ENCODE measurements at places on chromosomes 16 and 17.
A peak's percentile ranks its signal among the peaks of the same experiment; 100 is the strongest.

DNA sequence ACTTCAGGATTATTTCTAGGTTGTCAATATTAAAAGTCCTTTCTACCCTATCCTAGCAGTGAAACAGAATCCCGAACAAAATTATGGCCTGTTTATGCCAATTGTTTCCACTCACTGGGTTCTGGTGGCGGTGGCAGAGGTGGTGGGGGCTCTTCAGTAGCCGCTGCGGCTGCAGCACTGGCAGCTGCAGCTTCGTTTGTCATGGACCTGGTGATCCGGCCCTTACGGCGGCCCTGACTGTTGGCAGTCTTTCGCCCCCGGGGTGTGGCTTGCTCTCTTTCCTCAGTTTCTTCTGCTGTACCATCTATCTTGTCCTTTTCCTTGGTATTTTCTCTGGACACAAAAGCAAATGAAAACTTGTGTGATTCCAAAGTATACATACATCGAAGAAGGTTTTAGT is 94.4 kb downstream of the NCOR1 start:
- no peak for DNase-seq

DNA sequence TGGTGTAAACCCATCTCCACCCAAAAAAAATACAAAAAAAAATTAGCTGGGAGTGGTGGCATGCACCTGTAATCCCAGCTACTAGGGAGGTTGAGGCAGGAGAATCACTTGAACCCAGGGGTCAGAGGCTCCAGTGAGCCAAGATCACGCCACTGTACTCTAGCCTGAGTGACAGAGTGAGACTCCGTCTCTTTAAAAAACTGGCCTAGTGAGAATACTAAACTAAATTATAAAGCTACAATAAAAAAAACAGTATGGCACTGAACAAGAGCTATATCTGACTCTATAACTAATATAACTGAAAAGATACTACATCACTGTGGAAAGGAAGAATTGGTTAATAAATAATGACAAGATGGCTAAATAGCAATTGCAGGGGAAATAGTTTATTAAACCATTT is 6.4 kb downstream of the SMURF2 start:
- no peak for DNase-seq

DNA sequence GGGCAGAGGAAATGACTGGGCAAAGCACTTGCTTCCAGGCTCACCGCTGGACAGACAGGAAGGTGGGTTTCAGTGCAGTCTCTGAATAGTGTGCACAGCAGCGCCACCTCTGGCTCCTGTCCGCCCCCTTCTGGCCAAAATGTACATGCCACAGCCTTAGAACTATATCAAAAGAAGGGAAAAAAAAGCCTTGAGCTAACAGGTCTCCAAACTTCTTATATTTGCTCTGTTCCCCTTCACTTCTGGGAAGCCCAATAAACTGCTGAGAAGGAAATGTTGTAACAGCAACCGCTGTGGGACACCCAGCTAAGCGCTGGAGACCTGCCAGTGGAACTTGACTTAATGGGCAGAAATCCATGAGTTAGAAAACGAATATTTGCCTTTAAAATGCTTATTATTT is 17.5 kb downstream of the COG7 start:
- peak; percentile 25 for DNase-seq

DNA sequence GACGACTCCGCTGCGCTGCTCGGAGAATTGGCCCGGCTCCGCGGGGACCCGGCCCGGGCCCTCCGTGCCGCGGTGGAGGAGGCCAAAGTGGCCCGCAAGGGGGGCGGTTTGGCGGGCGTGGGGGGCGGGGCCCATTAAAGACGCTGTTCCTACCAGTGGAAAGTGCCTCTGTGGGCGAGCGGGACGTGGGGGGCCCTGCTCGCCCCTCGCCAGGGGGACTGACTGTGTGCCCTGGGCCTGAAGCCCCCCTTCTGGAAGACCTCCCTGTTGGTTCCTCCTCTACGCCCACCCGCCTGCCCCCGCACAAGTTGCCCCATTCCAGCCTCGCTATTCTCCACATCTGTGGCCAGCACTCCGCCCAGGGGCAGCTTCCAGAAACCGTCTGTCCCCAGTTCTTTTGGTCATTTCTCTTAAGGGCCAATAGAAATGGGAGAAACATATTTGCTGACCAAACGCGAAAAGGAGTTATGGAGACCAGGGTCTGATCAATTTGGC is 1.9 kb upstream of the FGF11 start:
- DNase-seq: no peak

DNA sequence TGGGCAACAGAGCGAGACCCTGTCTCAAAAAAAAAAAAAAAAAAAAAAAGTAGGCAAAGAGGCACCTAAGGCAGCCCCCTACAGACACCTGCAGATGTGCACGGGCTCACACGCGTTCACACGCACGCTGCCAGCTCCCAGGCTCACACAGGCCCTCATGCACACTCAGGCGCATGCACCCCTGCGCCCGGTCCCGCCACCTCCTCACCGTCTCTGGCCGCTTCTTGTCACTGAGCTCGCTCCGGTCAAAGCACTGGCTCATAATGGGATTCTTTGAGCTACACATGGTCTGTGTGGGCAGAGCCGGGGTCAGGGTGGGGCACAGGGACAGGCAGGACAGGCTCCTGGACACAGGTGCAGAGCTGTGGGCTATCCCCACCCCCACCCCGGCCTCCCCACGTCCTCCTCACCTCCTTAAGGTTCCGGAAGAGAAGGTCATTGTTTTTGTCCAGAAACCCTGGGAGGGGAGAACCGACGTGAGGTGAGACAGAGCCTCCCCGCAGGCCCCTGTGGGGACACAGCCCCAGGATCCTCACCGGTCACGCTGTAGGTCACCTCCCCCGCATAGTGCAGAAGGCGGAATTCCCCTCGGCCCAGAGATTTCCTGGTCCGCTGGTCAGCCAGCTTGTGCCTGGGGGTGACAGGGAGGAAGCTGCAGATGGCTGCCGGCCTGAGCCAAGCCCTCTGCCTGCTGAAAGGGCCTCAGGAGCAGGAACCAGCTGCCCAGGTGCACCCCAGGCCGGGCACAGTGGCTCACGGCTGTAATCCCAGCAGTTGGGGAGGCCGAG is 17.9 kb downstream of the MYO1C start:
- no peak for DNase-seq

- no peak for DNase-seq
Observed at GRCh38 chr17:55384643-55385232, 36.9 kb downstream of the MMD start.

- no peak for DNase-seq
Observed at GRCh38 chr16:85458968-85459367, 154.2 kb upstream of the GSE1 start.

DNA sequence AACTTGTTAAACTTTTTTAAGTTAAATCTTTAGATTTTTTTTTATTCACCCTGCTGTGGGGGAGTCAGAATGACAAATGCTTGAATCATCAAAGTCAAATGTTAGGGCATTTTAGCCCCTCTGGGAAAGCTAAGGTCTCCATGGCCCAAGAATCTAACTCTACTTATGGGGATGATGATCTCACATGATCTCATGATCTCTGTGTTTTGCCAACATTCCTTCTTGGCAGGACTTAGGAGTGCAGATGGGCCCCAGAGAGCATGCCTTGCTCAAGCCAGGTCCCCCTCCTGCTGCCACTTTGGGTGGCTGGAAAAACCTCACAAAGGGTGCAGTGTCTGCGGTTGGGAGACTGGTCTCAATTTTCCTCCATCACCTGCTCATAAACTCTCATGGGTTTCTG is 108.6 kb downstream of the PRKCB start:
- no peak for DNase-seq

DNA sequence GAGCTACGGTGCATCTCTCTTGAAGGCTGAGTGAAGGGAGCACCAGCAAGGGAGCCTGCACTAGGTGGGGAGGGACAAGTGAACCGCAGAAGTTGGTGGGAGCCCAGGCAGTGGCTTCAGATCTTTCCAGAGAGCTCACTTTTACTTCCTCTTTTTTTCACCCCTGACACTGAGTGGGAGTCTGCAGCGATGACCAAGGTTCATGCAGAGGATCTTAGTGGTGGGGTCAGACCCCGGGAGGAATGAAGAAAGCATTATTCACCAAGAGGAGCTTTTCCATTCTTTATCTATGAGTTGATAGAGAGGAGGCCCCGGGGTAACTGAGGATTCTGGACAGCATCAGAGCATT is 3.0 kb upstream of the CCL2 start:
- no peak for DNase-seq

DNA sequence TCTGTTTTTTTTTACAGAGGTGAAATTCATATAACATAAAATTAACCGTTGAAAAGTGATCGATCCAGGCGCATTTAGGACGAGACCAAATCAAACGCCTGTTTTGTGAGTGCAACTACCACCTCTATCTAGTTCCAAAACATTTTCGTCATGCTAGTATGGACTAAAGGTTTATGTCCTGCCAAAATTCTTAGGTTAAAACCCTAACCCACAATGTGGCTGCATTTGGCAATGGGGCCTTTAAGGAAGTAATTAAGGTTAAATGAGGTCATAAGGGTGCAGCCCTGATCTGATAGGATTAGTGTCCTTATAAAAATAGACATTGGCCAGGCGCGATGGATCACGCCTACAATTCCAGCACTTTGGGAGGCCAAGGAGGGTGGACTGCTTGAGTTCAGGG is 32.8 kb upstream of the RCVRN start:
- DNase-seq: no peak

- no peak for DNase-seq
Observed at GRCh38 chr16:79542237-79542774, 58.2 kb downstream of the MAF start.

GRCh38 chr16:987906-988305 is 6.3 kb downstream of the SOX8 start:
- DNase-seq: no peak

DNA sequence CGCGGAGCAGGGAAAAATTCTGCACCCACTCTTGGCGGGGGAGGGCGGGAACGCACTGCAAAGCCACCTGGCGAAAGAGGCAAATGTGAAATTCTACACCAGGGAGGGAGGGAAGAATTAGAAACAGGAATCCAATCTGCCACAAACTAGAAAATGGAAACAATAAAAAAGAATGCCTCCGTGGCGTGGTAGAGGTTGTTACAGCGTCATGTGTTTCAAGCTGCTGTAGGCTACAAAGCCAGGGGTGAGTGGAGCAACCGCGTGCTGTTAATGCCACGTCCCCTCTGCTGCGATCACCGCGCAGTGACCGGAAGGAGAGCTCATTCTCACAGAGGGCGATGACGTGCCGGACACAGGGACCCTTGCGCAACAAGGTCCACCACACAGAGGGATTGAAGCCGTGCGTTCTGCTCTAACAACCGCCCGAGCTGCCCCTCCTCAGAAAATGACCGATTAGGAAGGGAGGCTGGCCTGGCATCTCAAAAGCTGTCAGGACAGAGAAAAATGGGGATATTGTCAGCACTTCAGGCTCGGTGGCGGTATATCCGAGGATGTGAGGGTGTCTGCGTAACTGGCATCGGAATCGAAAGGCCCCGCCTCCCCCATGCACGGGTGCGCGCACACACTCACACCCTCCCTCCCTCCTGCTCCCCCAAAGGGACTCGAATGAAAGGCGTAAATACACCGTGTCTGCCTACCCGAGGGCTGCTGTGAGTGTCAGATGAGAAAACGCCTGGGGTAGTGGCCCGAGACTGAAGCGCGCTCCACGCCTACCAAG is 70.8 kb upstream of the TNRC6C start:
- DNase-seq: no peak

Measured in HuH-7.5 (cell line).